Right hindlimb (tissue), 1 donor: ENCODE measurements at places on chromosomes 16 and 17.

GRCh38 chr17:77494664-77495435, 354.1 kb downstream of the SEC14L1 start:
- DNase-seq = peak; percentile 86

DNA sequence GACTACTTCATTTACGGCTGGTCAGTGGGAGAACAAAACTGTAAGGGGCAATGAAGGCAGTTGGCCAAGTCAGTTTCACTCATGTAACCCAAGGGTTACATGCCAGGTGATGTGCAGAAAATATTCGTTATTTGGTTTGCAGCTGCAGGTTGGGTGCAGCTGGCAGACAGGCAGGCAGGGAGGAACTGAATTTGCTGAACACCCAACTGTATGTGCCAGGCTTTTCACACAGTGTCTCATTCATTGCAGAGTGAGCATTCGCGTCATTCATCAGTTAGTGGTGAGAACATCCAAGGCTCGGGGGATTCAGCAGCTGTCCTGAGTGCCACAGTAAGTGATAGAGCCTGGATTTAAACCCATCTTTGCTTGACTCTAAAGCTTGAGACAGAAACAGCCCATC, 59.7 kb downstream of the ABCC6 start:
- DNase-seq = no peak

GRCh38 chr16:53893731-53894435, 189.9 kb downstream of the FTO start:
- DNase-seq = no peak

DNA sequence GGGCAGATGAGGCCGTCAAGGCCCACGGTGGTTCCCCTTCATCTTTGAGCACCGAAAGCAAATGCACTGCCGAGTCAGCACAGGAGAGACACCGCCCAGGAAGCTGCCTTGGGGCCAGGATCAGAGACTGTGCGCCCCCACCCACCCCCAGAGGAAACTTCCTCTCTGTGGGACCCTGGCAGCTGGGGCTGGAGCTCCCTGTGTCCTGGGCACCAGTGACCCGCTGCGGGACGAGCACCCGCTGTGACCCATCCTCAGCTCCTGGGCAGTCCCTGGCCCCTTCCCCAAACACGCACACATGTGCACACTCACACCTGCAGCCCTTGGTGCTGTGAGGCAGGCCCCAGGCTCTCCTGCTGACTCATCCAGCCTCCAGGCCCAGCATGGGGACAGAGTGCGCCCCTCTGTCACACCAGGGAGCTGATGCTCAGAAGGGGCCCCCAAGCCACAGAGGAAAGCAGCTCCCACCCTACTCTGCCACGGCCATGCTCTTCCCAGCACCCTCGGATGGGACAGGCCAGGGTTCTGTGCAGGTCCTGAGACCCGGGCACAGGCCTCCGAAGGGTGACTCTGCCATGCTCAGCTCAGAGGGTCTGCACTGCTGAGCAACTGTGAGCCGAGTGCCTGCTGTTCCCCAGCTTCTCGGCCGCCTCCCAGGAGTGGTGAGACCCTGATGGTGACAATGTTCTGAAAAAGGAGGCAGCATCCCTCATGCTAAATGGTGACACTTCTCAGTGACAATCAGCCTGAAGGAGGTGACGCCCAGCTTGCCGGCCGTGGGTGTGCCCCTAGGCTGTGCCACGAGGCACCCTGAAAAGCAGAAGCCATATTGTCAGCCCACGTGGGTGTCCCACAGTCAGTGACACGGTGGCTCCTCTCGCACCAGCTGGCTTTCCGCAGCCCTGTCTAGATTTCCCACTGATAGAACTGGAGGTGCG, 3.6 kb downstream of the PIEZO1 start:
- no peak for DNase-seq

GRCh38 chr16:66872943-66873684, 7.2 kb upstream of the PDP2 start:
- DNase-seq = peak; percentile 90

- DNase-seq = no peak
Observed at GRCh38 chr16:52617591-52617990, 70.6 kb upstream of the TOX3 start.

- peak; percentile 70 for DNase-seq
Observed at GRCh38 chr17:76845541-76846017, 22.6 kb upstream of the MGAT5B start.
